Kasumi-1 (cell line): ENCODE measurements at places on chromosomes 4 and X.

GRCh38 chrX:107826238-107827029 lies 768 bp downstream of the MID2 start:
- no peak for DNase-seq

GRCh38 chr4:22416403-22416802 lies 99.5 kb downstream of the ADGRA3 start:
- DNase-seq, result no peak

DNA sequence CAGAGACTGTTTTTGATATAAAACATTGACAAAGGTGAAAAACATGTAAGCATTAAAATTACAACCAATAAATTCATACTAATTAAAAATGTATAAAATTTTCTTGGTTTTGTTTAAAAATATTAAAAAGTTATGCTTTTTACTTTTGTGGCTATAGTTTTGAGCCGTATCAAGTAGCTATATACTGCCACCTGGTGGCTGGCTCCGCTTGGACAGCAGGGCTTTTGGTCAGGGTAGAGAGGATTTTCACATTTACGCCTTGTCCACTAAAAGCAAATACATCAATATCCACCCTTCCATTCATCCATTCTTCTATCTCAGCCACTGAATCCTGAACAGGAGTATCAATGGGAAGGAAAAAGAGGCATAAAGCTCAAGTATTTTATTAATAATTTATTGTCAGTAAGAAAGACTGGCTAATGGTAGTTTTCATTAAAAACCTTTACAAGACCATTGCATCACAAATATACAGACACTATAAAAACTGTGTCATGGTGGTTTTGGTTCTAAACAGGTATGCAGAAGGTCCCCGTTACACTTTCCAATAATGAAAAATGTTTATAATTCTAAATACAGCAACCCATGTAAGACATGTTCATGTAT lies 32.1 kb upstream of the MTNR1A start:
- DNase-seq, result peak; percentile 38

DNA sequence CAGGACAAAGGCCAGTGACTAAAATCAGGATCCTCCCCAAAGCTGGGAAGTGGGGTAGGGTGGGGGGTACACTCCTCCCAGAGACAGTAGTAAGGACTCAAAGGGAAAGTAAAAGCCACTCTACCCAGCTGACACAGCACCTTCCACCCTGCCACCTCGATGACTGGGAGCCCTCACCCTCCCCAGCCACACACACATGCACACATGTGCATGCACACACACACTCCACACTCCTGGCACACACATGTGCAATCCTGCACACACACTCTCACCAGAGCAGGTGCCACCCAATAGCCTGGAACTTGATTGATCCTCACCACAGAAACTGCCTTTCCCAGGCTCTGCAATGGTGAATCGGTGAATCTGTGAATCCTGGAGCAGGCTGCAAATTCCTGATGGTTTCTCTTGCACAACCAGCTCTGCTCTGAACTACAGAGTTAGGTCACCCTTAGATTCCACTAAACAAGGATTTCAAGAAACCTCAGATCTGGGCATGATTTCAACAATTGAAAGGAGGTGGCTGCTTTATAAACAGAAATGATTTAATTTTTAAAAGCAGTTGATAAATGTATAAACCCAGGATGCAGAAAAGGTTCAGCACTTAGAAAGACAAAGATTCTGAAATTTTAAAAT lies 21.5 kb downstream of the AMOT start:
- no peak for DNase-seq

GRCh38 chrX:46294234-46294633 lies 251.0 kb downstream of the ZNF674 start:
- DNase-seq, result no peak

DNA sequence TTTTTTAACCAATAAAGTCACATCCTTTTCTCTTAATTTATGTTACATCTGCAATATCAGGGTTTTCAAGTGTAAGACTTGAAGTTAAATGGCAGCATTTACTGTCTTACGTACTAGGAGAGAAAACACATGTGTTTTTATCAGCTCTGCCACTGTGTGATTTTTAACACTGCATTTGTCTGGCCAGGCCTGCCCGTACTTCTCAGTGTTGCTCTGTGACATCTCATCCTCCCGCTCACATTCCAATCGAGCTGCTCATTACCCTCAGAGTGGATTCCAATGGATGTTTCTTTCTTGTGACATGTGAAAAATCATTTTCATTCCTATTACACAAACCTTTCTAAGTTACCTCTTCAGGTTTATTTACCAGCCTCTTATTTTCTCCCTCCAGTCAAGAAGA lies 420.3 kb downstream of the FAT4 start:
- DNase-seq, result no peak

- DNase-seq, result peak; percentile 29
Measured at GRCh38 chr4:90293320-90293719, 166.1 kb downstream of the CCSER1 start.

- DNase-seq, result no peak
Measured at GRCh38 chr4:145048817-145049216, 49.2 kb downstream of the ANAPC10 start.

DNA sequence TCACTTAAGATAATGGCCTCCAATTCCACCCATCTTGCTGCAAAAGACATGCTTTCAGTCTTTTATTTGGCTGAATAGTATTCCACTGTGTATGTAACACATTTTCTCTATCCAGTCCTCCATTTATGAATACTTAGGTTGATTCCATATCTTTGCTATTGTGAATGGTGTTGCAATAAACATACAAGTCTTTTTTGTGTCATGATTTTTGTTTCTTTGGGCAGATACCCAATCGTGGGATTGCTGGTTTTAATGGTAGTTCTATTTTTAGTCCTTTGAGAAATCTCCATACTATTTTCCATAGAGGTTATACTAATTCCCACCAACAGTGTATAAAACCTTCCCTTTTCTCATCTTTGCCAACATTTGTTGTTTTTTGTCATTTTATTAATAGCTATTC lies 180.9 kb downstream of the SMIM20 start:
- DNase-seq, result no peak

DNA sequence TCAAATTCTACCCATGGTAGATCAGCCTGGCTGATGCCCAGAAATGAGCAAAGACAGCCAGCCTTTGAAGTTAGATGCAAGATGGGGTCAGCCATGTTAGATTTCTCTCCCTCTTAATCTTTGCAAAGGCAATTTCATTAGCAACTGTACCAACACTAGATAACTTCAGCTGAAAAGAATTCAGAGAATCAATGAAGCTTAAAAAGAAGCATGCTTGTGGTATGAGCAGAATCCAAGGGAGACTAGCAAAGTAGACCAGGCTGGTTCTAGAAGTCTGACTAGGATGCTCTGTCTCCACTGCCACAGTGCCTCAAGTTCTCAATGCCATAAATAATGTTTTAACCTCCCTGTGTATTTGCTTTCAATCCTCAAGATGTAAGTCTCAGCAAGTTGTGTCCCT lies 247.3 kb downstream of the SLC7A11 start:
- no peak for DNase-seq

DNA sequence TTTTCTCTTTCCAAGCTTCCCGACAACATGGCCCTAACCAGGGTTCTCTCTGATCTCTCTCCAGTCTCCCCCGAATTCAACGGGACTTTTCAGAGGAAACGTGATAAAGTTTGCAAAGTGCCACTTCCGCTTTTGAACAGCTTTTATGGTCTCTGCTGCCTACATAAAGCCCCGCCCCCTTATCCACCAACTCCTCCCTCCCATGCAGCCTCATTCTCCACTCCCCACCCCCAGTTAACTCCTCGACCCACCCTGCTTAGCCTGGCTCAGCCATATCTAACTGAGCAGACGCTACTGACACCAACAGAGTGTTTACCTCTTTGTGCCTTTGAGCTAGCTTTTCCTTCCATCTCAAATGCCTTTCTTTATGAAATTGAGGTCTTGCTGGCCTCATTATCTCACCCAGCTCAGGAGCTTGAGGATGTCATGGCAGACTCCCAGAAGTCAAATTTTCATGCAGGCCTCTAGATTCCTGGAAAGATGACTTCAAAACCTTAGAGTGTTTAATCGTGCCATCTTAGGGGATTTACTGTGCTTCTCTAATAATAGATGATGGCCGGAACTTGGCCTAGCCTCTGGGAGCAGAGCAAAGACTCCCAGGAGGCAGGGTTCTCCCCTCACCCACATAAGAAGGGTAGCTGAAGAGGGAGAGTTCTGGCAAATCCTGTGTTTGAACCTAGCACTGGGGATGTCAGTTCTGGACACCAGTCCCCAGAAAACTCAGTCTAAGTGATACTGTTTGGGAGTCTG lies 606.0 kb downstream of the BCOR start:
- peak; percentile 76 for DNase-seq

GRCh38 chrX:9293051-9293496 lies 171.8 kb upstream of the TBL1X start:
- no peak for DNase-seq

DNA sequence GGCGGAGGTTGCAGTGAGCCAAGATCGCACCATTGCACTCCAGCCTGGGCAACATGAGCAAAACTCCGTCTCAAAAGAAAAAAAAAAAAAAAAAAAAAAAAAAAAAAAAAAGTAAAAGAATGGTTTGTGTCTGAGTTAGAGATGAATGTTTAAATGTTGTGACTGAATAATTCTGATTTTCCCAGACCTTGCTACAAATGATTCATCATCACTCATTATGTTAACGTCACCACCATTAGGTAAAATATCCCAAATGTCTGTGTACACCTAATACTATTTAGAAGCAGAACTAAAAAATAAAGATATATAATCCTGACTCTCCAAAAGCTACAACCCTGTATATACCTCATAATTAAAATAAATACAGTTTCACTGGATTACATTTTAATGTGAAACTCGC lies 70.8 kb downstream of the HHIP start:
- no peak for DNase-seq

DNA sequence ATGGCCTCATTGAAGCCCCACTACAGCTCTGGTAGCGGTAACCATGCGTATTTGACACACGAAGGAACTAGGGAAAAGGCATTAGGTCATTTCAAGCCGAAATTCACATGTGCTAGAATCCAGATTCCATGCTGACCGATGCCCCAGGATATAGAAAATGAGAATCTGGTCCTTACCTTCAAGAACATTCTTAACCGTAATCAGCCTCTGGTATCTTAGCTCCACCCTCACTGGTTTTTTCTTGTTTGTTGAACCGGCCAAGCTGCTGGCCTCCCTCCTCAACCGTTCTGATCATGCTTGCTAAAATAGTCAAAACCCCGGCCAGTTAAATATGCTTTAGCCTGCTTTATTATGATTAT lies 876 bp downstream of the HPRT1 start:
- peak; percentile 16 for DNase-seq

DNA sequence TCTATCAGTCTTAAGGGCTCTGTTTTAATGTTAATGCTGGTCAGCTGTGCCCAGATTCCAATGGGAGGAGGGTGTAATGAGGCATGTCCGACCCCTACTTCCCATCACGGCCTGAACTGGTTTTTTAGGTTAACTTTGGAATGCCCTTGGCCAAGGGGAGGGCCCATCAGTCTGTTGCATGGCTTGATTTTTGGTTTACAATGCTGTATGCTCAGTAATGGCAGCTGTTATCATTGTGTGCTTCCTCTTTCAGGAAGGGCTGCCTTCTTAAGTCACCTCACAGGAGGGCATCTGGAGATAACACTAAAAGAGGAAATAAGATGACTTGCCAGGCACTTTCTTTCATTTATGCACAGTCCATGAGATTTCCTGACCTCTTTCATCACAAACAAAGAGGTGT lies 36.3 kb downstream of the ATXN3L start:
- peak; percentile 71 for DNase-seq

DNA sequence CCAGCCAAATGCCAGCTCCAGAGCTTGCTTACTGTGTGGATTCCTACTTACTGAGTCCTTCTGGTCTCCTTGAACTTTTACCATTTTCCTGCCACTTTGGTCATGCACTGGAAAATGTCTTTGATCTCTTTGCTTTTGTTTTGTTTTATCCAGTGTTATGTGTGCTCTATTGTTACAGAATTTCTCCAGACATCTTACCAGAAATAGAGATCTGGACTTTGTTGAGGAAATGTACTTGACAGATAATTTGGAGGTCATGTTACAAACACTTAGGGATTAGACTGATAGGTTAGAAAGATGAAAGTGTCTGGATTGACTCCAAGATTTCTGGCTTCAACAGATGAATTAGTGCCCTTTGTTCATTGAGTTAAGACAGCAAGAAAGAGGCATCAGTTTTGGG lies 5.7 kb upstream of the ZNF330 start:
- no peak for DNase-seq

GRCh38 chrX:13014111-13015096 lies 30.0 kb downstream of the FAM9C start:
- peak; percentile 54 for DNase-seq

DNA sequence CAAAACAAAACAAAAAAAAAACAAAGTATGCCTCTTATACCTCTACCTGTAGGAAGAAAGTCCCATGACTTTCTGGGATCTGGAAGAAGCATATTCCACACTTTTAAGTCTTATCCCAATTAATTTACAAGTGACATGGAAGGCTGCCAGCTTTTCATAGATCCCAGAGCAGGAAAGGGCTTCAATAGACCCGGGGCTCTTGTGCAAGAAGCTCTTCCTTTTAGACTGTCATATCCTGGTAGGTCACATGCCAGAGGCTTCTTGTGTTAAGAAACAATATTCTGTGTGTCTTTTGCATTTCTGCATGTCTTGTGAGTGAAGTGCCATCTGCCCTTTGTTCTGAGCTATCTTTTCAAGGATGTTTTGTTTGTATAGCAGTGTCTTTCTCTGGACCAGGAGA lies 84.4 kb upstream of the PHOX2B start:
- DNase-seq, result peak; percentile 83

DNA sequence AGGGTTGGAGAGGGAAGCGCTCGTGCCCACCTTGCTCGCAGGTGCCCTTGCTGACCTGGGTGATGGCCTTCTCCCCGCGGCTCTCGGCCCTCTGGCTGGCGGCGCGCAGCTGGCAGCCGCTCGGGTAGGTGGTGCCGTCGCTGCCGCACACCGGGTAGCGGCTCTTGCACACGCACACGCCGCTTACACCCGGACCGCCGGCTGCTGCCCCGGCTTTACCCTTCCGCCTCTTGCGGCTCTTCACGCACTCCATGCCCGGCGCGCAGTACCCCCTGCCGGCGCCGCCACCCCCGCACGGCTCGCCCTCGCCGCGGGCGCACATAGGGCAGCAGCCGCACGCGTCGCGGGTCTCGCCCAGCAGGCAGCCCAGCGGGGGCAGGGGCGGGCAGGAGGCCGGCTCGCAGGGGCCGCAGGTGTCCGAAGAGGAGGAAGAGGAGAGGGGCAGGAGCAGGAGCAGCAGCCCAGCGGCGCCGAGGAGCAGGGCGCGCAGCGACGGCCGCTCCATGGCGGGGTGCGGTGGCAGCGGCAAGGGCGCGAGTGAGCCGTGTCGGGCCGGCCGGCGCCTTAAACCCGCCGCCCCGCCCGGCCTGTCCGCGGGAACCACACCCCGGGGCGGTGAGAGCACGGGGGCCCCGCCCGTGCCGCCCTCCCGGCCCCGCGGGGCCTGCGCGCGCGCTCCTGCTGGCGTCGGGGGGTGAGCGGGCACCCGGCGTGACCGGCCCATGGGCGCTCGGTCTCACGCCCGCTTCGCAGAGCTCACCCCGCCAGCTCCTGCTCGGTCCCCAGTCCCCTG lies at the start of gene IGFBP7:
IGFBP7 (minus strand) TSS at position 539 of the 793 bp plus-strand sequence; CDS start at position 505, 34 bp downstream.
- DNase-seq, result peak; percentile 49

- DNase-seq, result no peak
Measured at GRCh38 chrX:10482261-10482660, 138.1 kb downstream of the MID1 start.

- DNase-seq, result no peak
Measured at GRCh38 chr4:172578712-172579111, 589.9 kb upstream of the GALNT7 start.
